RWPE1 (cell line): ENCODE measurements at places on chromosomes 5 and 9.

- no peak for DNase-seq
Observed at GRCh38 chr5:177479774-177480173, 6.3 kb upstream of the DBN1 start.

GRCh38 chr9:127554966-127555839, 56.9 kb upstream of the STXBP1 start:
- DNase-seq = no peak

DNA sequence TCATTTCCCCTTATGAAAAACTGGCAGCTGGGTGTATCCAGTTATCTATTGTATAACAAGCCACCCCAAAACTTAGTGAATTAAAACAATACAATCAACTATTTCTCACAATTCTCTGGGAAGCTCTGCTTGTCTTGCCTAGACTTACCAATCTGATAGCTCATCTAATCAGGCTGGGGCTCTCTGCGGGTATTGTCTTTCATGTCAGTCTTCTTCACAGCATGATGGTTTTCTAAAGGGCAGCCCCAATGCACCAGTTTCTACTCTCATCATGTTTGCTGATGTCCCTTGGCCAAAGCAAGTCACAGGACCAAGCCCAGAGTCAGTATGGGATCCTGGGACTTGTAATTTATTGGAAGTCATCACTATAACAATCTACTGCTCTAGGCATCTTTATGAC, 433.5 kb downstream of the KIAA0825 start:
- DNase-seq = no peak

GRCh38 chr9:101791938-101792337, 53.5 kb upstream of the GRIN3A start:
- peak; percentile 48 for DNase-seq

GRCh38 chr5:144040615-144041305, 129.7 kb downstream of the YIPF5 start:
- DNase-seq = no peak

GRCh38 chr5:136731241-136731900, 366.0 kb upstream of the TRPC7 start:
- DNase-seq = no peak

GRCh38 chr9:19689328-19690101, 99.3 kb downstream of the SLC24A2 start:
- DNase-seq = peak; percentile 36

GRCh38 chr9:5820425-5820824, 12.5 kb downstream of the ERMP1 start:
- no peak for DNase-seq

DNA sequence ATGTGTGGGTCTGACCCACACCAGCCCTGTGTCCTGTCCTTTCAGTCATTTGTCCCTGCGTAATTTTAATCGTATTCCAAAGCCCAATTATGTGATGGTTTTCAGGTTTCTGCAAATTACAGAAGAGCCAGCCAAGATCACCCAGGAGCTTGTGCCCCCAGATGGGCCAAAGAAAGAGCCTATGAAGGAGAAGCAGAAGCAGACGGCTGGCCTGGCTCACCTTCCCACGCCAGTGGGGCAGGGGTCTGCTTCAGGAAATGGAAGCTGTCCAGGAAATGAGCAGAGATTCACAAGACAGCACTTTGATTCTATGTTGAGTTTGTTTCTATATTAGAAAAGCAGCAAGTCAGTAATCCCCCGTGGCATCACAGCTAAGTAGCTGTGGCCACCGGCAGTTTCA, 11.7 kb downstream of the S1PR3 start:
- DNase-seq = no peak

DNA sequence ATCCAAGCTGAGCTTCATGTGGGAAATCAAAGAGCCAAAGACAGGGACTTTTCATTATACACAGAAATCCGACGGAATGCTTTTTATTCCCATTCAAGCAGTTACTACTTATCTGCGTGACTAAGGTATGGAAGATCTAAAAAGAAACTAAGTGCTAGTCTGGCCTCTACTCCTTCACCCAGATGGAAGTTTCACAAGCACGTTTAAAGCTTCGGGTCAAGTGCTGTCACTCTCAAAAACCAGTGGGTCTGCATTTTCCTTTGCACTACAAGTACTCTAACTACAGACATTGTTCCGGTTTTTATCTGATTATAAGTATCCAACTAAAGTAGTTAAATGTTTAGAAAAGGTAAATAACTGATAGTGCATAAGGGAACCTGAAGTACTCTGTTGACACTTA, 13.7 kb upstream of the MTAP start:
- no peak for DNase-seq

DNA sequence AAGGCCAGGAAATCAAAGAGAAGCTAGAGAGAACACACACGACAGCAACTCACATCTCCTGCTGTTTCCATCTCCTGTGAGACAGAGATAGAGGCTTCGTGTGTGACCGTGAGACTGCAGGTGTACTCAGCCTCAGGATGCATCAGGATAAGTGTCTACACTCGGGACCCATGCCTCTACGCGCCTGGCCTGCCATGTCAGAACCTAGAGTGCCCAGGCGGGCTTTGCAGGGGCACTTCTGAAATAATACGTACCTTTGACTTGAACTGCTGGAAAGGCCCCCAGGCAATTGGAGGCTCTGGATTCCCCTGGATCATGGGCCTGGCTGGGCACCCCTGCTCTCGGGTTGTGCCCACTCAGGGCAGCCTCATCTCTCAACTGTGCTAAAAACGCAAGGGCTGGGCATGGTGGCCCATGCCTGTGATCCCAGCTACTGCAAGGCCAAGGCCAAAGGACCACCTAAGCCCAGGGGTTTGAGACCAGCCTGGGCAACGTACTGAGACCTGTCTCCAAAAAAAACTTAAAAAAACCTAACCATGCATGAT, 13.0 kb downstream of the CLPTM1L start:
- no peak for DNase-seq

GRCh38 chr5:654071-654778, 38.9 kb downstream of the TPPP start:
- DNase-seq = no peak

DNA sequence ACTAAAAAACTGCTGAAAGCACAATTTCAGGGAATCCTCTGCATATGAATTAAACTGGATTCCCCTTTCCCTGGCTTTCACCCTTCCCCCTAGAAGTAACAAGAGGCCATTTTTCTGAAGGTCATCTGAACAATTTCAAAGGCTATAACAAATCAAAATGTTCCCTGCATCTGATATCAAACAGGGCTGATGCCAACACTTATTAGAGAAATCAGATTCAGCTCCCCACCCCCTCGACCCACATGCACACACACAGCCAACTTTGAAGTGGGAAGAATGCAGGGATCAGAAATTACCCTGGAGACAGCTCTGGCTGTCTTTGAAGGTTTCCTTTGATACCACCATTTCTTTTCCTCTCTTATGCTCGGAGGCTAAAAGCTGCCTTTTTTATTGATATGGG, 149.0 kb upstream of the RAPGEF1 start:
- DNase-seq = no peak

DNA sequence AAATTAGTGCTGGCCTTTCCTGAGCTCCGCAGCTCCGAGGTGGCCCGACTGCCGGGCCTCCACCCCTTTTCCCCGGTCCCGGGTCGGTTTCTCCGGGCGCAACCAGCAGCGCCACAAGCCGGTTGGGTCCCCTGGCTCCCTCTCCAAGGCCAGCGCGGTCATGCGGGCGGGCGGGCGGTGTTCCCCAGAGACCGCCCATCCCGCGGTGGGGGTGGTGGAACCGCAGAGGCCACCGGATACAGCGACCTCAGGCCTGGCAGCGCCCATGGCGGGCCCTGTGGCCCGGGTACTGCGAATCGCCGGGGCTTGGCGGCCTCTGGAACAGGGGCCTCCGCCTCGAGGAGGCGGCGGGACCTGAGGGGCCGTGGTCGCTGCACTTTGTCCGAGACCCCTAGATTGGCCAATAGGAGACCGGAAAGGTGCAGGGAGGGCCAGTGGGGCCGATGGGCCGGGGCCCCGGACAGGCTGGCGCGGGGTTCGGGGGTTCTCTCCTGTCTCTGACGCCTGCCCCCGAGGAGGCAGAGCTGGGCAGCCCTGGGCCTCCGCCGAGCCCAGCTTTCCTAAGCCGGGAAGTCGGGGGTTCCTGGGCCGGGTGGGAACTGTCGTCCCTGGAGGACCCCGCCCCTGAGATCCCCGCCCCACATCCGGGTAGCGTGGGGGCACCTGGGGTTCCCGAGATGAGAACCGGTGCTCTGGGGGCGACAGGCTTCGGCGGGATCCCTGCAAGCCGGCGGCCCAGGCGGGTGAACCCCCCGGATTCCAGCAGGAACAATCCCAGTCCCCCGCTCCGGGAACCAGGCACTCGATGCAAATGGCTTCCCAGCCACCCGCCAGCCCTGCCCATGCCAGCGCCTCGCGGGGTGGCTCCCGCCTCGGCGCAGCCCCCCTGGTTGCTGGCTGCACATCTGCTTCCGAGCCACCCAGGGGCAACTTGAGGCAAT, 293.9 kb downstream of the ZSWIM6 start:
- DNase-seq = peak; percentile 46

GRCh38 chr9:70551396-70551795, 136.9 kb upstream of the KLF9 start:
- DNase-seq = no peak

DNA sequence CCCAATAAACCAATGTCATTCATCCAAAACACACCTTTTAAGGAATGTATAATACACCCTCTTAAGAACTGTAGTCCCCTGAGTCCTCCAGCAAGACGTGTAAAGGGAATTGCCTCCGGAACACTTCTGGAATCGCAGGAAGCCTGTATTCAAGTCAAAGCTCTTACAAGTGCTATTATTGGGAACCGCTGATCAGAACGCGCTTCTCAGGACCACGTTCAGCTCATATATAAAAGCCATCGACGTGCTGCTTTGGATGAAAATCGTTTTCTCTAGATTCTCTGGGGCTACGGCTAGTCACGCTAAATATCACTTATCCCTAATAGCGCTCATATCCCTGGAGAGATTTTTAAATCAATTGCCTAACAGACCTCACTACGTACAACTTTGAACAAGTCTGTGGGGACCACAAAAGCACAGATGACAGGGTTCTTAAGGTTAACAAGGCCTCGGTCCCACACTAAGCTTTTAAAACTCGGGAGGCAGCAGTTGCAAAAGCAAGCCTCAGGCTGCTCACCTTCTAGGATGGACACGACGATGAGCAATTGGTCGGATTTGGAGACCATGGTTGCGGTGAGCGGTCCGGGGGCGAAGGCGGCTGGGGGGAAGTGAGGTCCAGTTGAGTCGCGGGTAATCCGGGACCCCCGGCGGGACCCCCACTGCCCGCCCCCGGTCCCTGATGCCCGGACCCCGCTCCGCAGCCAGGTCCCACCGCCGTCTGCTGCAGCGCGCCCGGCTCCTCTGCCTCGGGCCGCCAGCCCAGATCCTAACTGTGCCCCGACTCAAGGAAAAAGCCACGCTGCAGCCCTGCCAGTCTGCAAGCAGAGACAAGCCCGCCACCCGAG, 548 bp downstream of the CEP120 start:
- peak; percentile 54 for DNase-seq

- no peak for DNase-seq
Observed at GRCh38 chr5:39616131-39616530, 191.4 kb upstream of the DAB2 start.

DNA sequence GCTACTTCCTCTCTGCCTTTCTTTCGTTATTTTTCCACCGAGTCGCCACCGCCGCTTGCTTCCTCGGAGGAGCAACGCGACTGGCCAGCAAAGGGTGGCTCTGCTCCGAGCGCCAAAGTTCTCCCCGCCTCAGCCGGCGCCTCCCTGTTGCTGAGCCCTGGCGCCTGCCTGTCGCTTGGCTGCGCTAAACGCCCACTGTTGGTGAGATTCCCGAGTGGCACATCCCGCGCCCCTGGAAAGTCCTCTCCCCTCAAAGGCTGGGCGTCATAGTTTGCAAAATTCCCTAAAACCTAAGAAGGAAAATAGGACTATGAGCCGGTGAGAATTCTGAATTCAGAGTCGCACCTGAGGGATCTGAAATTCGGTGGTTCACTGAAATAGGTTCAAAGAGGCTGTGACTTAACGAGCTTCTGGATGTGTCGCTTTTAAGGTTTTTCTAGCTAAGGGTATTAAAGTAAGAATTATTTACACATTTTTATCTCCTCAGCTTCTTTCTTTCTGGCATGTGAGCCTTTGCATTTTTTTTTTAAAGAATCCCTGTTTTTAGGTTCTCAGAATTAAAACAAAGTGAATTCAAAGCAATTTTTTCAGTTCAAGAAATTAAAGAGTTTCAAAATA, at the start of gene GRIN3A:
GRIN3A (minus strand) TSS at position 82 of the 618 bp plus-strand sequence. CDS start 668 bp downstream, outside the sequence.
- peak; percentile 33 for DNase-seq

- no peak for DNase-seq
Observed at GRCh38 chr5:15252331-15252730, 247.6 kb upstream of the FBXL7 start.

DNA sequence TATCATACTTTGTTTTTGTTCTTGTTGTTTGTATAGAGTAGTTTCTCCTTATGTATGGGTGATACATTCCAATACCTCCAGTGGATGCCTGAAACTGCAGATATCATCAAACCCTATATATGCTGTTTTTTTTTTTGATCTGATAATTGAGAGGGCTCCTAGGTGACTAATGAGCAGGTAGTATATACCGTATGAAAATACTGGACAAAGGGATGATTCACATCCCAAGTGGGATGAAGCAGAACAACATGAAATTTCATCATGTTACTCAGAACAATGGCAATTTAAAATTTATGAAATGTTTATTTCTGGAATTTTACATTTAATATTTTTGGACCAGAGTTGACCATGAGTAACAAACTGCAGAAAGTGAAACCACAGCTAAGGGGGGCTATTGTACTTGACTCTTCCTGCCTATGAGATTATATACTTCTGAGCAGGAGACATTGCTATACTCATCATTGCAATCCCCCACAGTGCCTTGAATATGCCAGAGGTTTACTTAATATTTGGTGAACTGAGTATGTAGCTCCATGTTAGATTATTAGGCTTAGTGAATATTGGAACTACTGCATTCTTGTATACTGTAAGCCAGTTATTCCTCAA, 258.7 kb upstream of the FBXL7 start:
- DNase-seq = no peak

DNA sequence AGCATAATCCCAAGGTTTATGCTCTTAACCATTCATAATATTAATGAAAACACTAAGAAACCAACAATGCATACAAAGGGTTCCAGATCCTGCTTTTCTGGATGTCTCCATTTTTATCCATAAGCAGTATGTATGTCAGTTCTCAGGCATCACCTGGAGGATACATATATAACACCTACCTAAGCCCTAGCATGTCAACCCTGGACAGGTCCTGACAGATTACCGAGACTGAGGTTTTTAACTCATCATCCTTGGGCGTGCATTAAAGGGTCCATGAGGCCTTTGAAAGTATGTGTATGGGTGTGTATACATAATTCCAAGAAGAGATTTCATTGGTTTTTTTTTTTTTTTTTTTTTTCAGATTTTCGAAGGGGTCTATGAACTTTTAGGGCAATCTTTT, 70.6 kb downstream of the SH3TC2 start:
- DNase-seq = no peak

- no peak for DNase-seq
Observed at GRCh38 chr9:136231478-136232297, 13.9 kb downstream of the QSOX2 start.

- DNase-seq = no peak
Observed at GRCh38 chr5:115398719-115399118, 102.3 kb upstream of the CCDC112 start.
